Omental fat pad (tissue), 4 donors: ENCODE measurements at places on chromosomes 2 and 18. TPM values are rescaled to one million over a fixed set of nuclear protein-coding genes. Genes with fewer than 3 reads are reported as not detected.

CHAC2 gene
- total RNA-seq = 3.5 TPM

LPIN1 gene
- total RNA-seq = 72.8 TPM

SCN7A gene
- 11.0 TPM for total RNA-seq

CENPA gene
- 1.1 TPM for total RNA-seq

COL4A4 gene
- 0.72 TPM for total RNA-seq

AMER3 gene
- total RNA-seq = not detected

MYOM1 gene
- 2.6 TPM for total RNA-seq

HOXD9 gene
- total RNA-seq = 2.6 TPM

DNA sequence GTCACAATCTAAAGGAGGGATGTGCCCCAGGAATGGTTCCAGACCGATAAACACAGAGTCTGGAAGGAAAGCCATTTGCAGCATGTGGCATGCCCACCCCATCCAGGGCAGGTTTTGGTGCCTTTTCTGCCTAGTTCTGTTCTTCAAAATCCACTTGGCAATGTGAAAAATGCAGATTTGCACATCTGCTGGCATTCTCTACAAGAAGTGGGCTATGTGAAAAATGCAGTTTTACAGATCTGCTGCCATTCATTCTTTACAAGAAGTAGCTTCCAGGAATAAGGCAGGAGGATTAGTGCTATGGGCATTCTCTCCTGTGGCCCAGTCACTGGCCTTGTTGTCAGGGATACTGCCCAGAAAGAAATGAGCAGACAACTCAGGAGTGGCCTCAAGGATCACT, 68.1 kb downstream of the C1D start:
- no peak for DNase-seq

DNA sequence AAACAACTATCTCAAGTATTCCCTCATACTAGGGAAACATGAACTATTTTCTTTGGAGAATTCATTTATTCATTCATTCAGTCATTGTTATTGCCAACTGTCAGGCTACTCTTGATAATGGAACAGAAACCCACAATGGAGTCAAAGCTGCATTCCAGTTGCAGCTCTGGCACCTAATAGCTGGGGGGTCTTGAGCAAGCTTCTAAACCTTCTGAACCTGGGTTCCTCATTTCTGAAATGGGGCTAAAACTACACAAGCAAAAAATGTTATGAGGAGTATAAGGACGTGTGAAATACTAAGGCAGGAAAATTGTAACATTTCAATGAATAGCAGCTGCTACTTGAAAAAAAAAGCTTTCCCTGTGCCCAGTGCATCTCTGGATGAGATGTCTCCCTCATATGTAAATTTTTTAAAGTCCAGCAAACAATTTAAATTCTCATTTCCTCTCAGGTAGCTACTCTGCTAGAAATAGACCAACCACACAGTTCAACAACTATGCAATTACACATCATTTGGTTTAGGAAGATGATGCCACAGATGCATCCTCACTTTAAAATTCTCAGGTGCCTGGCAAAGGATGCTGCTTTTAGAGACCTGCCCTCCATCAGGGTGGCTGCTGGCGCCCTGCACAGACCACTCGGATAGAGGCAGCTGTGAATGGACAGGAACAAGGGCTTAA, 38.5 kb downstream of the SPRED2 start:
- no peak for DNase-seq

- DNase-seq = no peak
Observed at GRCh38 chr2:233287871-233288270, 19.7 kb upstream of the SAG start.

DNA sequence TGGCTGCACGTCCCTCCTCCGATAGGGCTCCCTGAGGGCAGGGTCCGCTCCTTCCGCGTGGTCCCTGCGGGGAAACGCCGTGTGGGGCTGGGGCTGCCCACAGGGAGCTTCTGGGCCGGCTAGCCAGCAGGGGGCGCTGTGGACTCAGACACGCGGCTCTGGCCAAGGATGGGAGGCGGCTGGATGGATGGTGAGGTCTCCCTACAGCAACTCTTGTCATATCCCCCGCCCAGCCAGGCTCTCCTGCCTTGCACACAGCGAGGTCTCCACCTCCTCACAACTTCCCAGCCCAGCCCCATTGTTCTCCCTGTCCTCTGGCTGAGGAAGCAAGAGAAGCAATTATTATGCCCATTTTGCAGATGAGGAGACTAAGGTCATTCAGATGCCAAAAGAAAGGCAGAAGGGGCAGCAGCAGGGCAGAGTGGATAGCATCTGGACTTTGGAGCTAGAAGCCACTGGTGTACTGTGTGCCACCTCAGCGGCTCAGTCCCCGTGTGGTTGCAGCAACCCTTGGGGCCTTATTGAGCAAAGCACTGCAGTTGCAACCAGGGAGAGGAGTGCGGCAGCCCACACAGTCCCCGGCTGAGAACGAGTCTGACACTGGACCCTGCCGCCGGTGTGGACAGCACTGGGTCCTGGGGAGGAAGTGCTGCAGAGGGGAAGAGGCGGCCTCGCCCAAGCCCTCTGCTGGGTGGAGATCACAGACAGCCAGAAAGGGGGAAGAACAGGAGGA, 99.0 kb downstream of the ZFP36L2 start:
- peak; percentile 55 for DNase-seq

- no peak for DNase-seq
Observed at GRCh38 chr2:155994315-155994714, 338.2 kb downstream of the NR4A2 start.

DNA sequence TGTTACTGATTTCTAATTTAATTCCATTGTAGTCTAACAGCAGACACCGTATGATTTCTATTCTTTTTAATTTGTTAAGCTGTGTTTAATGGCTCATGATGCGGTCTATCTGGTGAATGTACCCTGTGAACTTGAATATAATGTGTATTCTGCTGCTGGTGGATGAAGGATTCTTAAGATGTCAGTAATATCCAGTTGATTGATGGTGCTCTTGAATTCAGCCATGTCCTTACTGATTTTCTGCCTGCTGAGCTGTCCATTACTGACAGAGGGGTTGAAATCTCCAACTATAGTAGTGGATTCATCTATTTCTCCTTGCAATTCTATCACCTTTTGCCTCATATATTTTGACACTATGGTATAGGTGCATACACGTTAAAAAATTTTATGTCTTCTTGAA, 373.3 kb upstream of the RAB12 start:
- DNase-seq = no peak

- no peak for DNase-seq
Observed at GRCh38 chr18:43800584-43800983, 523.3 kb upstream of the SYT4 start.

DNA sequence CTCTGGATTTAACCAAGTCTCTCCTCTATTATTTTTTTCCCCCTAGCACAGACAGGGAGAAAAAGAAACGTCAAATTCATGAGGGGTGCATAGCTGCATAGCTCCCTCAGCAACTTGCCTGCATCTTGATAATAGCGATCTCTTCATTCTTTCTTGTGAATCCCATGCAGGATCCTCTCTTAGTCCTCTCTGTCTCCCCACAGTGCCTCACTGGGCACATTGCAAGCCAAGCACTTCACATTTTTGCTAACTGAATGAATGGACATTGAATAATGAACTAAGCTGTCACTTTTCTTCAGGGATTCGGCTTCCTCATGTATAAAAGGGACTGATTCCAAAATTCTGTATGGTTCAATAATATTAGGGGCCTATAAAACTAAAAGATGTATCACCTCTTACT, 2.9 kb upstream of the EPB41L3 start:
- DNase-seq = no peak

GRCh38 chr18:4960578-4960977, 236.5 kb downstream of the AKAIN1 start:
- DNase-seq = no peak

DNA sequence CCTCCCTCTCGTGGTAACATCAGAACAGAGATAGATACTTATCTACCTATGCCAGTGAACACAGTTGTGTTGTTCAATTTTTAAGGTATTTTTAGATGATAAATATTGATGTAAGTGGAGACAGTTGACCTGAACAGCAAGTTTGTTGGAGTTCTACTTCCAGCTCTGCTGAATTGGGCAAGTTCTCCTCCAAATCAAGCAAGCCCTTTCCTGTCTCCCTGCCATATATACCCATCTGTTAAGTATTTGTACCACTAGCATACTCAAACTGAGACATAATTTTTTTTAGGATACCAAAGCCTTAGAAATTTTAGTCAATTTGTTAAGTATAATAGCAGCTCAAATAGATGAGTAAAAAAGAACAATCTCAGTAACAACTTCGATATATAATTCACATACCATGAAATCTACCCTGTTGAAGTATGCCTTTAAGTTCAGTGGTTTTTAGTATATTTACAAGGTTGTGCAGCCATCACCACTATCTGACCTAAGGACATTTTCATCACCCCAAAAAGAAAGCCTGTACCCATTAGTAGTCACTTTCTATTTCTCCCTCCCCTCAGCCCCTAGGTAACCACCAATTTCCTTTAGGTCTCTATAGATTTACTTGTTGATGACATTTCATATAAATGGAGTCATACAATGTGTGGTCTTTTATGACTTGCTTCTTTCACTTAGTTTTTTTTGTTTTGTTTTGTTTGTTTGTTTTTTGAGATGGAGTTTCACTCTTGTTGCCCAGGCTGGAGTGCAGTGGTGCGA, 61.8 kb downstream of the COX7A2L start:
- DNase-seq = no peak

DNA sequence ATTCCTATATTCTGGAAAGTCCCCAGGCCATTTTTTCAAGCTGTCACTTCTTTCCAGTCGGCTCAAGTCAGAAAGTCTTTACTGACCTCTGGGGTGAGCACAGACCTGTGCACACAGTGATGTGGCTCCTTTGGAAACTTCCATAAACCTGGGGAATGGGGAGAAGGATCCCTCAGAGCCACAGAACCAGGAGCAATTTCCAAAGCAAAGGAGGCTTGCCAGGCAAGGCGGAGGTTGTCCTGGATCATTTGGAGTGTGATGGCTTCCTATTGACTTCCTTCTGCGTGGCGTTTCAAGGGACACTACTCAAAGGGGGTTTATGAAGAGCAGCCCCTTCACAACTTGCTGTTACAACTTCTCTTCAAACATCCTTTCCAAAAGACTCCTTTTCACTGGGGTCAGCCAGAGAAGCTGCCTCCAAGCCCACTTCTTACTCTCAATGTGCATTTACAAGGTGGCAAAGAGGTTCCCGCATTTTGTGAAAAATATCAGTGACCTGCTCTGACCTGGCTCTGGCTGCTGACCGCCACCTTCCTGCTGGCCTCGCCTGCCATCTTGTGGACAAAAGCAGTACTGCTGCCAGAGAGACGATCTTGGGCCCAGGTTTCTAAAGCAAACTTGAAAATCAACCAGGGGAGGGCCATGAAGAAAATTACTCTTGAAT, 18.2 kb upstream of the TMEM247 start:
- peak; percentile 92 for DNase-seq

- DNase-seq = no peak
Observed at GRCh38 chr2:129802290-129802689, 177.2 kb upstream of the RAB6C start.

DNA sequence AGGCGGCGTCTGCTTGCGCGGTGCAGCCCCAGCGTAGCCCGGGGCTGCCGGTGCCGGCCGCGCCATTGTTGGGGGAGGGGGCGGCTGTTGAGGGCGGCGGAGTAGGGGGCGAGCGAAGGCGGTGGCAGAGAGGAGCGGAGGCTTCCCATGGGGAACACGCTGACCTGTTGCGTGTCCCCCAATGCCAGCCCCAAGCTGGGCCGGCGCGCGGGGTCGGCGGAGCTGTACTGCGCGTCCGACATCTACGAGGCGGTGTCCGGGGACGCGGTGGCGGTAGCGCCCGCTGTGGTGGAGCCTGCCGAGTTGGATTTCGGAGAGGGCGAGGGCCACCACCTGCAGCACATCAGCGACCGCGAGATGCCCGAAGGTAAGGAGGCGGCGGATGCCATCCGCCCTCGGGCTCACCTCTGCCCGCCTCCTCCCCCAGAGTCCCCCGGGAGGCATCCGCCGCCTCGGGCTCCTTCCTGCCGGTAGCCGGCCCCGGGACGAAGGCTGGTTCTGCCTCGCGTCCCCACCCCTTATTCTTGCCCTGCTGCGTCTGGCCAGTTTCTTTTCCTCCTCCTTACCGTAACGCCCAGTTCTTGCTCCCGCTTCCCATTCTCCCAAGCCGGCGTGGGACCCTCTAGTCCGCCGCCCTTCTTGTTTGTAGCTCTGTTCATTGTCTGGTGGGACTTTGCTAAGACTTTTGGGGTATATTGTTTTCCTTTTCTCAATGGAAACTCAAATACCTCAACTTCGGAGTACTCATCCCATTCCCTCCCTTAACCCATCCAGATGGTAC, 500 bp downstream of the CCNYL1 start:
- no peak for DNase-seq

GRCh38 chr2:189569295-189569910, 11.2 kb downstream of the SLC40A1 start:
- no peak for DNase-seq

- no peak for DNase-seq
Observed at GRCh38 chr18:69626171-69626570, 225.5 kb downstream of the DOK6 start.

DNA sequence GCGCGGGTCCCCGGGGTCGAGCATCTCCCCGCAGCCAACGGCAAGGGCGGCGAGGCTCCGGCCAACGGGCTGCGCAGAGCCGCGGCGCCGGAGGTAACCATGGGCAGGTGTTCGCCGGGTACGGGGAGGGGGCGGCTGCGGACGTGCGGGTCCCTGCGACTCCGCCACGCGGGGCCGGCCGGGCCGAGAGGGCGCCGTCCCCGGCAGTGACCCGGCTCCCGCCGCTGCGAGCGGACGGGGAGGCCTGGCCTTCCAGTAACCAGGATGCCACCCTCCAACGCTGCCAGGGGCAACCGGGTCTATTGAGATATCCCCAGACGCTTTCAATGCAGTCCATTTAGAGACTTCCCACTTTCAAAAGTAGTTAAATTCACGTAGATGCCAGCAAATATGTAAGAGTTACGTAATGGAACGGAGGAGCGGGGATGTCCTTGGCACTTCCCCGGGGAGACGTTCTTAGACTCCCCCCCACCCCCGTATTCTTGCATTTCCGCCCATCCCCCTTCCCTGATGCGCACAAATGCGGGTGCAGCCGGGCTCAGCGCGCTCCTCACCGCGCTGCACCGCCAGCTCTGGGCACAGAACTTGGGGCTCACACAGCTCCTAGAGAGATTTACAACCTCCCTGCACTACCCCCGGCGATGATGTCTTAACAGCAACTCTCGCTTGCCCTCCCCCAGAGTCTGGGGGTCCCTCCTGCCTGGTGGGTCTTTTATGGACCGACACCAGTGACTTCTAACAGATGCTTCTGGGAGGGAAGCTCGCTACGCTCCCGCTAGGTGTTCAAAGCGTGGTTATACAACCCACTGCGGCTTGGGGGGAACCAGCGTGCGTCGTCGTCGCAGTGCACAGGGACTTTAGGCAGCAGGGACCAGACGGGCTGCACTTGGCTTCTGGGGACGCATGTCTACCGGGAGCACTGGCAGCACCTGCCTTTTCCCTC, 657 bp downstream of the SGPP2 start:
- no peak for DNase-seq

DNA sequence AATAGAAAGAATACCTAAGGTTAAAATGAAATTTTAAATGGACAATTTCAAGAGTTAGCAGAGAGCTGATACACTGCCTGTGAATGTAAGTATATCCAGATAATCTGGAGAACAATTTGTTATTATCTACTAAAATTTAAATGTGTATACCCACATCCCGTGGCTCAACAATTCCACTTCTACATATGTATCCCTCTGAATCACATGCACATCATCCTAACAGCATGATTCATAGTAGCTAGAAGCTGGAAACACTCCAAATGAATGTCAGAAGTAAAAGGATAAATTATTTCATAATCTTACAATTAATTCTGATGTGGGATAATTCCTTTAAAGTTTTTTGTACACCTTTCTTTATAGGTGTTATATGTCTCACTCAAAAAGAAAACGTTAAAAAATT, 87.9 kb downstream of the CNTNAP5 start:
- DNase-seq = no peak
